ENCODE measurements at places on chromosomes 7 and 10.

GRCh38 chr10:119658274-119658673 lies 7.1 kb downstream of the BAG3 start:
- peak; percentile 94 for DNase-seq

GRCh38 chr7:46558482-46559193 lies 637.6 kb upstream of the IGFBP3 start:
- DNase-seq = peak; percentile 85

GRCh38 chr10:110725801-110726630 lies 81.9 kb downstream of the RBM20 start:
- peak; percentile 11 for DNase-seq

DNA sequence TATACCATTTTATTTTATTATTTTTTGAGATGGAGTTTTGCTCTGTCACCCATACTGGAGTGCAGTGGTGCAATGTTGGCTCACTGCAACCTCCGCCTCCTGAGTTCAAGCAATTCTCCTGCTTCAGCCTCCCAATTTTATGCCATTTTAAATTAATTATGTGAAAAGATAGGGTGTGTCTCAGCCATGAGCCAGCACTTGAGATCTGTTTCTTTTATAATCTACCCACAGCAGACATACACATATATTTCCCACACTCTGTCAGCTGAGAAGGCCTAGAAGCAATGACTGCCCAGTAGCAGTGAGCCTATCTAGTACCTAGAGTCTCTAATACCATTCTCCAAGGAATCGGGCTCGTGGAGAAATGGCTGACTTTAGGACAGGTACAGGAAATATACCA lies 70.5 kb downstream of the ADAM12 start:
- DNase-seq = no peak

DNA sequence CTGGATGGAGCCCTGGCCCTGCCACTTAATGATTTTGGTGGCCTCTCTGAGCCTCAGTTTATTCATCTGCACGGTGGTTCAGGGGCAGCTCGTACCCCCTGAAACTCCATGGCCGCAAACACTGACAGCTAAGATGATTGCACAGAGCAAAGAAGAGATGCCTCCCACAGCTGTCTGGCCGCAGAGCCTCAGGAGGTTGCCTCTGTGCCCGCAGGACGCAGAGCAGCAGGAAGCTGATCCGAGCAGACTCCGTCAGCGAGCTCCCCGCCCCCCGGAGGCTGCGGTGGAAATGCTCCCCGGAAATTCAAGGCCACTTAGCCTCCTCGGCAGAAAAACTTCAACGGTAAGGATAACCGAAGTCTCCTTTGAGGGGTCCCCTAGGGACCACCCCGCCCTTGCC lies 30.2 kb upstream of the C10orf53 start:
- peak; percentile 20 for DNase-seq
